ENCODE measurements at places on chromosomes 3 and 15.
A peak's percentile ranks its signal among the peaks of the same experiment; 100 is the strongest.

DNA sequence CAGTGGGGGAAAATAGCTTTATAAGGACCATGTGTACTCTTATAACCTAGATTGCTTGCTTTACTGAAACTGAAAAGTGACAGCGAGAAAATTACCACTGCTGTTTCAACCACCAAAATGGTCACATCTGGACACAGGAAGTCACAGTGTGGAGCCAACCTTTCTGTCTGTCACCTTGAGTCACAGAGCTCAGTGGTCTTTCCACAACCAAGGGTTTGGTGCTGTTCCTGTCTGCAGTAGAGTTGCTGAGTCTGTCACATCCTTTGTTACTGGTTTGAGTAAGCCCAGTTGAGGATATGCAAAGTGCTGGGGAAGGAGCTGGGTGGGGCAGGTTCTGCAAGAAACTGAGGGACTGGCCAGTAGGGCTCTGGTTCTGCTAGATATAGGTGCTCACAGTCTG lies 139.1 kb upstream of the EIF1B start:
- peaks cover 9% of the 10 kb centered on the region for H3K27me3 ChIP-seq
- peak overlapping the region; percentile 43 for H3K4me3 ChIP-seq
- no peak overlapping the region for H3K27ac ChIP-seq
- no peaks in the 10 kb centered on the region for H3K36me3 ChIP-seq

DNA sequence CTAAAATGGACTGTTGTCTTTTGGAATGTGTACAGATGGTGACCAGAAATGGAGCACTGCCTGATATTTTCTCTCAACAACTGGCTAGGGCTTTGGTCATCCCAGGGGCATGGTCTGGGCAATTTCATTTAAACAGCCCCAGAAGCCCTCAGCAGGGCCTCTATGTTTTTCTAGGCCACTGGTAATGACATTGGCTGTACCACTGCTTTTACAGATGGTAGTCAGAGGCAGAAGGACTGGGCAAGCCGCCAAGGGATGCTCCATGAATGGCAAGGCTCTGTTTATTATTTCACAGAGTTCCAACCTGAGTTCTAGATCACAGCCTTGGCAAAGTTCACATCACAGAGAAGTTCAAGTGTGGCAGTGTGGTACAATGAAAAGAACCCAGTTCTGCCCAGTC lies 37.0 kb upstream of the LMCD1 start:
- no peaks in the 10 kb centered on the region for H3K4me1 ChIP-seq
- H3K4me3 ChIP-seq: no peak overlapping the region
- H3K27ac ChIP-seq: no peak overlapping the region
- DNase-seq: no peak

- H3K4me3 ChIP-seq: no peak overlapping the region
- peaks cover 7% of the 10 kb centered on the region for H3K36me3 ChIP-seq
- no peak overlapping the region for H3K27ac ChIP-seq
- no peaks in the 10 kb centered on the region for H3K4me1 ChIP-seq
- H3K27me3 ChIP-seq: no peaks in the 10 kb centered on the region
Measured at GRCh38 chr3:38011111-38011510, 18.3 kb downstream of the PLCD1 start.

DNA sequence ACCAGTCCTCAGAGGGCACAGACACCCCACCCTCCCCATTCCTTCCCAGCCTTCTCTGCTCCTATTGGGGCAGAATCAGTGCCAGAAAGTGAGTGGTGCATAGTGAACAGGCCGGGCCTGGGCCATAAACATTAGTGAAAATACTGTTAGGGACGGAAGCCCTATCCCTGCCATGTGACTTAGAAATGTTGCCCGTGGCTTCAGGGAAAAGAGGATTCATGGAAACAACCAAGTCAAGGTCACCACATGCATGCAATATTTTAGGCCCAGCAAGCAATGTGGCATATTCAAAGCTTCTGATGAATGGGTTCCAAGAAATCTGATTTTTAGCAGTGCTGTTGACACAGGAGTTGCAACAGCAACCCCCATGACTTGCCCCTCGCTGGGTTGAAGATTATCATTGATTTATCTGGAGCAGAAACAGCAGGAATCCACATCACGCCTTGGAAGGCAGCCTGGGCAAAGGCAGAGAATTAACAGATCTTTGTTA lies 52.3 kb downstream of the CCNL1 start:
- no peak overlapping the region for H3K4me3 ChIP-seq
- H3K4me1 ChIP-seq: peaks cover 2% of the 10 kb centered on the region
- no peak overlapping the region for H3K27ac ChIP-seq
- DNase-seq: no peak

DNA sequence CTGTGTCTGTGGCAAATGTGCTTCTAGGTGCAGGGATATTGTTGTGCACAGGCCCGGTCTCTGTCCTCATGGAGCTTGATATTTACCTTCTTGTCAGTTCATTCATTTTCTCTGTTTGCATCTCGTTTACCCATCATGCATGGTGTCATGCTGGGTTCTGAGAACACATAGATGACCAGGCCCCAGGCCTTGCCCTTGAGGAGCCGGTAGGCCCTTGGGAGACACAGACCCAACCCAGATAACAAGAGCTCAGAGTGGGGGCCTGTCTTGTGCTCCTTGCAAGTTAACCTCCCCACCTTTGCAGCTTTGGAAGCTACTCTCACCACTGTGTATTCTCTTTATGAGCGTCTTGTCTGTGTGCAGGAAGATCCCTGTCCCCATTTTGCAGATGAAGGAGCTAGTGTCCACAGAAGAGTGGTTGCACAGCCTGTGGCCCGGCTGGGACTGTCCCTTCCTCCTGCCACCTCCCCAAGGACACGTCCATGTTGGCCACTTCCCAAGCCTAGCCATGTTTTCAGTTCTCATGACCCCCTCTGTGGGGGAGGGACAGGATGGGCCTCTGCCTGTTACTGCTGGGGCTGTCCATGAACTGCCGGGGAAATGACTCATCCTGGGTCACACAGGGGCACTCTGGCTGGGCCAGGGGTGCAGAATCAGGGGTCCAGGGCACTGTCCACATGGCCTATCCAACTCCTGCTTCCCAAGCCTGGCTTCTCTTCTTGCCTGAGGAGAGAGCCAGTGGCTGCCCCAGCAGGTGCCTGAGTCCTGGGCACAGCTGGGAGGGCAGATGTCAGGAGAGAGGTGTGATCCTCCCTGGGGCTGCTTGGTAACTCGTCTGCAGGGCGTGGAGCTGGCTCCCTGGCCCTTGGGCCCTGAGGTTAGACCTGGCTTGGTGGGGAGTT lies 3.4 kb downstream of the SNX33 start:
- no peak for DNase-seq
- H3K4me1 ChIP-seq: peaks cover 32% of the 10 kb centered on the region
- peak overlapping the region; percentile 60 for H3K27ac ChIP-seq
- H3K36me3 ChIP-seq: no peaks in the 10 kb centered on the region
- no peaks in the 10 kb centered on the region for H3K27me3 ChIP-seq

GRCh38 chr3:103440539-103441203 lies 1005.9 kb downstream of the ZPLD1 start:
- DNase-seq: no peak
- no peaks in the 10 kb centered on the region for H3K27me3 ChIP-seq
- no peaks in the 10 kb centered on the region for H3K4me1 ChIP-seq
- H3K4me3 ChIP-seq: no peak overlapping the region
- no peak overlapping the region for H3K27ac ChIP-seq

- H3K36me3 ChIP-seq: no peaks in the 10 kb centered on the region
- no peak overlapping the region for H3K4me3 ChIP-seq
- DNase-seq: no peak
- no peaks in the 10 kb centered on the region for H3K4me1 ChIP-seq
Measured at GRCh38 chr15:80241508-80241907, 10.5 kb downstream of the CTXND1 start.

GRCh38 chr15:87567406-87568030 lies 689.0 kb downstream of the NTRK3 start:
- DNase-seq: no peak
- H3K4me1 ChIP-seq: no peaks in the 10 kb centered on the region
- no peaks in the 10 kb centered on the region for H3K27me3 ChIP-seq

DNA sequence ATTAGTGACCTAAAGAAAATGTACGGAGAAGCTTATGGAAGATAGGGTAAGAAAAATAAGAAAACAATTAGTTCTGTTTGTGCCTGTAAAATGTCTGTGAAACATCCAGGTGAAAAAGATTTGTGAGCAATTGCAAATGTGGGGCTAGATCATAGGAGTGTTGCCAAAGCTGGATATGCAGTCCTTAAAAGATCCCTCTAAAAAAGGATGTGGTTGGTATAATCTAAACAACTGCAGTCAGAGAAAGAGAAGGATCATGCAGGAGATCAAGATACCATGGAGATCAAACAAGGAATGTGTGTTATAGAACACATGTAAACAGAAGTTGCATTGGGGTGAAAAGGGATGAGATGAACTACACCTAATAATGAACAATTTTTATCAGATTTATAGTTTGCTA lies 116.8 kb downstream of the ALCAM start:
- no peak overlapping the region for H3K27ac ChIP-seq
- no peak for DNase-seq
- H3K4me1 ChIP-seq: no peaks in the 10 kb centered on the region
- no peaks in the 10 kb centered on the region for H3K27me3 ChIP-seq

DNA sequence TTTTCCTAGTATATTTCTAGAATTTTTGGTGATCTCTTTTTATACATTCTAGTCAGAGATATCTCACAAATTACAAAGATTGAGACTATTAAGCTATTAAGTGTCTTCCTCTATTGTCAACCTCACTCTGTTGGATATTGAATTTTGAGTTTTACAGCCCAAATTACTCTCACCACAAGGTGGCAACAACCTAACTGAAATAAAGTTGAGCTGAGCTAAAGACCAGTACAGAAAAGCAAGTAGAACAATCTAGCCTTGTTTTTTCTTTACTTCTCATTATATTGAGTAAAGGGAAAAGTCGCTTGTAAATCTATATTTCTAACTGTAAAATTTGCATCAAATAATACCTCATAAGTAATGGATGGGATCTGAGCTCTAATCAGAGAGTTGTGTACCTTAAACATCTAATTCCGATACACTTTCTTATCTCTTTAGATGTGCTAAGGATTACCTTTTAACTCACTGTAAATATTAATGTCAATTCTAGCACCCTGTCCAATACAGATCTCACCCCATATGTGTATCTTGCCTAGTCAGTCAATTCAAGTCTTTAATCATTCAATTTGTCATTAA lies 13.6 kb upstream of the COMMD2 start:
- H3K4me3 ChIP-seq: no peak overlapping the region
- no peak for DNase-seq
- peaks cover 15% of the 10 kb centered on the region for H3K27me3 ChIP-seq
- no peak overlapping the region for H3K27ac ChIP-seq
- H3K4me1 ChIP-seq: no peaks in the 10 kb centered on the region

DNA sequence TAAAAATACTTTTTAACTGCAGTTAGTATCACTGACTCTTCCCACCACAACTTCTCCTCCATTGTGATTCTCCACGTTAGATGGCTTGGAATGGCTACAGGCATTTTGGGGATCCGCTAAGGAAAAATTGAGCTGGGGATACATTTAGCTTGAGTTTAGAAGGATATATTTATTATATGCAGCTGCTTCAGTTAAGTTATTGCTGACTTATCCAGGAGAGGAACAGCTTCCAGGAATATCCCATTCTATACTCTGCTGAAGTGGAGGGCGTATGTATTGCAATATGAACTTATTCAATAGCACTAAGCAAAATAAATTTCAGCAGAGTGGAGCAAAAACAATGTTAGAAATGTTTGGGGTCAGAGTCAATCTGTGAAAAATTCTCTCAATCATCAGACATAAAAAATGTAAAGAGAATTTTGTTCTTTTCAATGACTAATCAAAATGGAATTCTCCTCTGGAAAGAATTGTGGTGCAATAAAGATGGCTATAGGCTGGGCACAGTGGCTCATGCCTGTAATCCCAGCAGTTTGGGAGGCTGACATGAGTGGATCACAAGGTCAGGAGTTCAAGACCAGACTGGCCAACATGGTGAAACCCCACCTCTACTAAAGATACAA lies 84.7 kb downstream of the NCEH1 start:
- no peaks in the 10 kb centered on the region for H3K27me3 ChIP-seq
- peak overlapping the region; percentile 48 for H3K27ac ChIP-seq
- no peaks in the 10 kb centered on the region for H3K36me3 ChIP-seq
- no peak for DNase-seq
- H3K4me1 ChIP-seq: peaks cover 17% of the 10 kb centered on the region

- H3K27ac ChIP-seq: peak overlapping the region; percentile 91
- peaks cover 54% of the 10 kb centered on the region for H3K4me1 ChIP-seq
- no peak for DNase-seq
- peak overlapping the region; percentile 79 for H3K4me3 ChIP-seq
- no peaks in the 10 kb centered on the region for H3K27me3 ChIP-seq
Measured at GRCh38 chr3:45965653-45966052, 22.4 kb downstream of the CXCR6 start.

DNA sequence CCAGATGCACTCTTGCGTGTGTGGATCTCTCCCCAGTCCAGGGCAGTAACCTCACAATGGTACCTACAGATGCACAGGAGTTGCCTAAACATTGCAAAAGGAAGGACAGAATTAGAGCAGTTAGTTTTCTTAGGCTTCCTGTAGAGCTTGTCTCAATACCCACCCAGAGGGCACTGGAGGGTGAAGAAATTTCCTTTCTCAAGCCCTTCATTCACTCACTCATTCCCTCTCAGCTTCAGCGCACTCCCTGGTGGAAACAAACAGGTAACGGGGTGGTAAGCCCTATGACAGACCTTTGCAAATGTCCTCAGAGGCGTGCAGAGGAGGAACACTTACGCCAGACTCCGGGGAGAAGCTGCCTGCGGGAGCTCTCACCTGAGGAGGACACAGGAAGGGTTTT lies 267.4 kb upstream of the HES1 start:
- no peak overlapping the region for H3K27ac ChIP-seq
- H3K4me1 ChIP-seq: no peaks in the 10 kb centered on the region
- no peaks in the 10 kb centered on the region for H3K36me3 ChIP-seq
- peaks cover 22% of the 10 kb centered on the region for H3K27me3 ChIP-seq
- no peak overlapping the region for H3K4me3 ChIP-seq
- DNase-seq: no peak

DNA sequence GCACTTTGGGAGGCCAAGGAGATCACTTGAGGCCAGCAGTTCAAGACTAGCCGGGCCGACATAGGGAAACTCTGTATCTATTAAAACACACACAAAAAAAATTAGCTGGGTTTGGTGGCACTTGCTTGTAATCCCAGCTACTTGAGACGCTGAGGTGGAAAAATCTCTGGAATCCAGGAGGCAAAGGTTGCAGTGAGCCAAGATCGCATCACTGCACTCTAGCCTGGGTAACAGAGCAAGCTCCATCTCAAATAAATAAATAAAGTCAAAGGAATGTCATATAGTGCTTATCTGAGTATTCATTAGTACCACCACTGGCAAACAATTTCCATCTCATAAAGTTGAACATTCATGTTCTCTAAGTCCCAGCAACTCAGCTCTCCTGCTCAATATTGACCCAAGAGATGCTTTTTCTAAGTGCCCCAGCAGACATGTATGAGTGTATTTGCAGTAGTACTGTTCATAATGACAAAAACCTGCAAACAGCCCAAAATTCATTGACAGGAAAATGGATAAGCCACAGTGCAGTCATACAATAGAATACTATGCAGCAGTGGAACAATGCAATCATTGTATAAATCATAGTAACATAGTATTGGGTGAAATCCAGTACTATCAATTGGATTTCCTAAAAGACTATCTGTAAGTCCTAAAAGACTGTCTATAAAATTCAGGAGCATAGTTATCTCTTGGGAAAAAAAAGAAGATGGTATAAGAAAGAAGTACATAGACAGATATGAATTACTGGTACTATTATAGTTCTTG lies 751.5 kb upstream of the LMCD1 start:
- H3K36me3 ChIP-seq: no peaks in the 10 kb centered on the region
- H3K27ac ChIP-seq: no peak overlapping the region
- no peak for DNase-seq
- no peaks in the 10 kb centered on the region for H3K4me1 ChIP-seq
- H3K27me3 ChIP-seq: peaks cover 2% of the 10 kb centered on the region

All from natural killer cell treated with Interleukin-12 subunit alpha and Interleukin-12 subunit beta and Interleukin-15 and Interleukin-18, amount 100 ng/mL, for 72 hours (primary cell).